ENCODE measurements at places on chromosomes 1 and 21. TPM values are rescaled to one million over a fixed set of nuclear protein-coding genes. Genes with fewer than 3 reads are reported as not detected.

The AQP10 gene
- total RNA-seq, result 0.18 TPM

The RGS16 gene
- total RNA-seq, result 0.07 TPM

The SLC19A1 gene
- 11.3 TPM for total RNA-seq

The KIF26B gene
- 1.9 TPM for total RNA-seq

The ASCL5 gene
- not detected for total RNA-seq

The ITPKB gene
- 11.7 TPM for total RNA-seq

The NMNAT2 gene
- 0.24 TPM for total RNA-seq

The SMIM12 gene
- total RNA-seq, result 58.4 TPM

The ITGB2 gene
- 6.5 TPM for total RNA-seq

The KRTAP11-1 gene
- not detected for total RNA-seq

The CCDC27 gene
- total RNA-seq, result not detected

The GBP4 gene
- total RNA-seq, result 0.14 TPM

The PADI4 gene
- not detected for total RNA-seq

The SDC3 gene
- 25.4 TPM for total RNA-seq

The PRAMEF9 gene
- not detected for total RNA-seq

The CNST gene
- total RNA-seq, result 10.3 TPM

The ERG gene
- 0.49 TPM for total RNA-seq

The SH2D5 gene
- total RNA-seq, result 157 TPM

The PERM1 gene
- not detected for total RNA-seq

The PPFIA4 gene
- total RNA-seq, result 0.25 TPM

The STYXL2 gene
- total RNA-seq, result not detected

The DNM3 gene
- 2.1 TPM for total RNA-seq

The SCNM1 gene
- total RNA-seq, result 48.1 TPM

The UBE2J2 gene
- total RNA-seq, result 55.3 TPM

The ITLN2 gene
- total RNA-seq, result not detected

The MAN1C1 gene
- 0.07 TPM for total RNA-seq

The RAB42 gene
- 1.5 TPM for total RNA-seq

The VANGL2 gene
- total RNA-seq, result 8.0 TPM

The WASF2 gene
- 53.9 TPM for total RNA-seq

The SDHB gene
- total RNA-seq, result 156 TPM

The AADACL3 gene
- total RNA-seq, result not detected

The E2F2 gene
- 0.95 TPM for total RNA-seq

The GAS5 gene
- 361 TPM for total RNA-seq

Data from foreskin keratinocyte (primary cell).